Stimulated activated CD4-positive, alpha-beta T cell treated with anti-CD3 and anti-CD28 coated beads, Interleukin-1b, Interleukin-23, amount 100 ng/mL, for 48 hours (primary cell): ENCODE measurements at places on chromosomes 13 and 19.
A peak's percentile ranks its signal among the peaks of the same experiment; 100 is the strongest.

- DNase-seq: no peak
Measured at GRCh38 chr13:87128491-87128890, 542.7 kb upstream of the SLITRK5 start.

- no peak for DNase-seq
Measured at GRCh38 chr19:16359074-16359473, 34.4 kb downstream of the KLF2 start.

DNA sequence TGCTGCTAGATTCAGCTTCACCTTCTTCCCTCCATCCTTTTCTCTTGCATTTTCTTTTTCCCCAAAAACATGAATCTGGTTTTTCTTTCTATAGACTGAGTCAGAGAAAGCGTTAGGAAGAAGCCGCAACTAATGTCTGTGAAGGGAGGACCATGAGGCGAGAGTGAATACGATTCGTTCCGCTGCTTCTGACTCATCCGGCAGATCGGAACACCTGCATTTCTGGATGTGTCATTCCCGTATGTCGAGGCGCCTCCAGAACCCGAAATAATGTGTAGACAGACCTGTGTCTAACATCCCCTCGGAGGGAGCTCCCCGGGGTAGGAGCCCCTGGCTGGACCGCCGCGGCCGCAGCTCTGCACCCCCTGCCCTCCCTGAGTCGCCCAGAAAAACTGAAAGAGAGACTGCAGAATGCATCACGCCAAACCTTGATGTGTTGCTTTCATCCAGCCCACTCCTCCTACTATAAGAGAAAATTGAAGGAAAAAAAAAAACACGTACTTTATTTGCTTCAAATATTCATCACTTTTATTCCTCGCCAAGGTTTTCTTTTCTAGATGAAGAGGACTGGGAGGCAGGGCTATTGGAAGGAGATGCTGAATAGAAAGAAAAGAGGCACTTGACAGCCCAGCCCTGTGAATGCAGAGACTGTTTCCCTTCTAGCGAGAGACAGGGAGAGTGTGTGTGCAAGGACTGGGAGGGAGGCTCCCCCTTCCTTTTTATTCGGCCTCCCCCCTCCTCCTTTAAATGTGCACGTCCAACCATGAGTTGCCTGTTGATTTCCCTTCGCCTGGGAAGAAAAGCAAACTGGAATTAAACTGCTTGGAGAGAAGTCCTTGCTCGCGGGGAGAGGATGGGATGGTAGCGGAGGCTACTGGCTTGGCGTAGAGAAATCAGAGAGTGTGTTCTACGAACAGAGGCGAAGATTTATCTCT, 616 bp upstream of the PCDH17 start:
- no peak for DNase-seq

- DNase-seq: no peak
Measured at GRCh38 chr13:79792716-79793115, 311.8 kb downstream of the NDFIP2 start.

GRCh38 chr13:94058821-94059360, 420.6 kb downstream of the DCT start:
- DNase-seq: no peak

GRCh38 chr13:84044805-84045204, 162.5 kb upstream of the SLITRK1 start:
- no peak for DNase-seq

DNA sequence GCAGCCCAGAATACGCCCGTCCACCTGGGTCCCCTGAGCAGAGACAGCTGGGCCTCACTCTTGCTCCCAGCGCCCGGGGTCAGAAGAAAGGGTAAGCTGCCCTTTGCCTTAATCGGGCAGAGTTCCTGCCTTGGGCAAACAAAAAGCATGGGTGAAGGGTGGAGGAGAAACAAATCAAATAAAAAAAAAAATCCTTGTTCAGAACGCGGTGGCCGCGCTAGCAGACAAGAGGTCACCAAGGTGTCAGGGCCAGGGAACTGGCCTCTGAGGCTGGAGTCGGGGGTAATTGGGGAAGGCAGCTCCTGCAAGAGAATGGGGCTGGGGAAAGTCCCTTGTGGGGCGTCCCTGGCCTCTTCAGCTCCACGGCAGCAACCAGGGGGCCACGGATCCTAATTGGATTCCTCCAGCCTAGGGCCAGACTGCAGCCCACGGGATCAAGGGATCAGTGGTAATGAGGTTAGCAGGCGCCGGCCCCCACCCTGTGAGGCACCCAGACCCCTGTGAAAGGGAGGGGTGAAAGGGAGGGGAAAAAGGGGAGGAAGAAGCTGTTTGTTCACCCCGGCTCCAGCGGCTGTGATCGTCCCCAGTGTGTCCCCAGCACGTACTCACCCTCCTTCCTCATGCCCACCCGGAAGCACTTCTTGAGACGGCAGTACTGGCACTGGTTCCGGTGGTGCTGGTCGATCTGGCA, 5.5 kb downstream of the NR2F6 start:
- DNase-seq: no peak

DNA sequence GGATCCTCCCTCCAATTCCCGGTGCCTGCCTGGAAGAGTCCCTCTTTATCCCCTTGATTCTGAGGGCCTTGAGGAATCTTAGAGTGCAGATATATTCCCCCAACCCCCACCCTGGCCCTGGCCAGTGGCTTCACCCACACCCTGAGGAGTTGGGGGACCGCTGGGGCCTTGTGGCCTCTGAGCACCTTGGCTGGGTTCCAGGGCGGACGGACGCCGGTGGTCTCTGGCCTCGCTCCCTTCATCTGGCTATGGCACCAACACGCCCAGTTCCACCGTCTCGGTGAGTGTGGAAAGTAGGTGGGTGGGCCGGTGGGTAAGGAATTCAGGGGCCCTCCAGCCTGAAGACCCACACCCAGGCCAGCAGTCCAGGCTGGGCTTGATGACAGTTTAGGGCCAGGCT, 5.0 kb downstream of the MAST1 start:
- DNase-seq: no peak

GRCh38 chr13:75803164-75803611, 167.1 kb downstream of the LMO7 start:
- DNase-seq: no peak

- DNase-seq: no peak
Measured at GRCh38 chr13:109412283-109412901, 374.0 kb downstream of the IRS2 start.

DNA sequence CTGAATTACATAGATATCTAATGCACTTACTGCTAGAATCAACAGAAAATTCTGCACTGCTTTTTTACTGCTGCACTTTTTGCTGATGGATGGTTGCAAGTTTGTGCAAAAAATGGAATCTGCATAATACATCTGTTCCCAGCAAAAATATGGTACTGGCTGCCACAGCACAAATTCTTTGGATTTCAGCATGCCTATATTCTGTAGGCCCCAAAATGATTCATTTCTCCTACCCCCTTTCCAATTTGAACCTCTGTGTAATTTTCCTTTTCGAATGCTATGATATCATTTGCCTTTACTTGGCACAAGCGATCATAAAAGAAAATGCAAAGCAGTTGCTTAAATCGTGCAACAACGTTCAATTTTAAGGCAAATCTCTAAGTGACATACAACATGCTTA, 524.2 kb upstream of the NBEA start:
- DNase-seq: no peak

DNA sequence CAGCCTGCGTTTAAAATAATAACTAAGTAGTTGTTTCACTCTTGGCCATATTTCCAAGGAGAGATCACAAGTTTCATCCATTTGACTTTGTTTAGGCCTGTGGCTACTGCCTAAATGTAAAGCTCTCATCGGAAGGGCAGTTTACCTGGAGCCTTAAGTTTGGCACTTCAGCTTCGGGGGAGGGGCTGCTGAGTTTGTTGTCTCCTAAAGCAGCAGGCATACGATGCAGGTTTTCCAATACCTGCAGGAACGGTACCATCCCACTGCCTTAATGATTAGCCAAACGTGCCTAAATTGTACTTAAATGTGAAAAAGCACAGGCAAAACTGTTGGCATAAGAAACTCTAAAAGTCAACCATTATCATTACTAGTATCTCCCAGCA, 63.1 kb downstream of the CRYL1 start:
- no peak for DNase-seq

- DNase-seq: no peak
Measured at GRCh38 chr19:45090034-45090433, 2.9 kb upstream of the PPP1R37 start.

GRCh38 chr19:19575411-19575810, 37.3 kb downstream of the CILP2 start:
- no peak for DNase-seq

DNA sequence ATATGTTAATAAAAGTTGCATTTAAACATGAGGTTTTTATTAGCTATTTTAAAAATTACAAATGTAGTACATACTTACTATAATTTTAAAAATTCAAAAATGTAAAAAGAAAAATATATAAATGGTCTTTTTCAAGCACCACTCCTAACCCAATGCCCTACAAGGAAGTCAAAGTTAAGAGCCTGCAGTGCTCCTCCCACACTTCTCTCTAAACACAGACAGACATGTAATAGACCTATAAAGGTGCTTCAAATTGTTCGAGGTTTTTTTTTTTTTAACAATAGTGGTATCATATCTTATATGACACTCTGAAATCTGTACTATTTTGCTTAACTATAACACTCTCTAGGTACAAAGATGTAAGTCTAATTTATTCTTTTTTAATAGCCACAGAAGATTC, 25.4 kb downstream of the VWA8 start:
- DNase-seq: no peak

- no peak for DNase-seq
Measured at GRCh38 chr13:38657191-38657590, 29.7 kb upstream of the FREM2 start.

DNA sequence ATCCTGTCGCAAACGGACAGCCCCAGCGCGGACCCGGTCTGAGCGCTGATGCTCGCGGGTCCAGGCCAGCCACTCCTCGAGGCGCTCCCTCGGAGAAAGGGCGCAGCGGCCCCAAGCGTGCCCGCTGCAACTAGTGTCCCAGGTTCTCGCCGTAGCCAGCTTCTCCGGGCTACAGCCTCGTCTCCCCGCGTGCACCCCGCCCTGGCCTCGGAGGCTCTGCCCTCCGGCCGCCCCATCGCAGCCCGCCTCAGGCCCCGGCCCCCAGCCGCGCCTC, 487 bp downstream of the FLT1 start:
- no peak for DNase-seq

DNA sequence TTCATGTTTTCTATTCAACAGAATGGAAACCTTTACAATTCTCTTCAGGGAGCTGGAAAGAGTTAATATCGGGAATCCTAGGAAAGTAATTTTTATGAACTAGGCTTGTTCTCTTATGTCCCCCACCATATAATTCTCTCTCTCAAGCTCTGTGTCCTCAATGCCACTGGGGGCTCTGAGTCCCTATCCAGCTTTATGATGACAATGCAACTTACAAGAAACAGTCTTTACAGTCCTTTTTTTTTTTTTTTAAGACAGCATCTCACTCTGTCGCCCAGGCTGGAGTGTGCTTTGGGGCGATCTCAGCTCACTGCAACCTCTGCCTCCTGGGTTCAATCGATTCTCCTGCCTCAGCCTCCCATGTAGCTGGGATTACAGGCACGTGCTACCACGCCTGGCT, 31.2 kb upstream of the TM9SF2 start:
- no peak for DNase-seq

DNA sequence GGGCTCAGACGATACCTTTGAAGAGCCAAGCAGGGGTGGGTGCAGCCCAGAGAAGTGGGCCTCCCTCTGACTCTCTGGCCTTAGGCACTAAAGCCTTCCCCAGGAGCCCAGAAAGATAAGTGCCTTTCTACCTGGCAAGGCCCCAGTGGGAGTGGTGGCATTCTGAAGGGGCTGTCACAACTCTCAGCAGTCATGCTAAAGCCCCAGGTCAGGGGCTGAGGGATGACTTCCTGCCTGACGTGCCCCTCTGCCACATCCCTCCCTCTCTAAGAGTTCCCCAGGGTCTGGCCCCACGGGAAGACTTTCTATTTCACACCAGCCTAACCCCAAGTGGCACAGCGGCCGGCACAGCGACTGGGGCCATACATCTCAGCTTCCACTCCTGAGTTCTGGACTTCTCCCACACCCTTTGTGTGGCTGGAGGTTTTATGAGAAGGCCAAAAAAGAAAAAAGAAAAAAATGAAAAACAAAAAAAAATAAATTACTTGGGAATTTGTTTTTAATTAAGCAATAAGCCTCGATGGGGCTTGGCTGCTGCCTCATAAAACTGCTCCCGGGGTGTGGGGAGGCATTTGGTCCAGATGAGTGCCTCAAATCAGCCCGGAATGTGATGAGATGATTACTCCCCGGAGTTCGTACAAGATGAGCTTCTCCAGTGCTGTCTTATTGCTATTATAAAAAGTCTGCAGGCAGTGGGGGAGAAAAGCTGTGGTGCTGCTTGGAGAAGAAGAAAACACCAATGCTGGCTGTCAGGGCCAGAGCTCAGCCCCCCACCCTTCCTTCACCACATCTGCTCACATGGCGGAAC, 28.5 kb upstream of the PLEKHF1 start:
- no peak for DNase-seq

DNA sequence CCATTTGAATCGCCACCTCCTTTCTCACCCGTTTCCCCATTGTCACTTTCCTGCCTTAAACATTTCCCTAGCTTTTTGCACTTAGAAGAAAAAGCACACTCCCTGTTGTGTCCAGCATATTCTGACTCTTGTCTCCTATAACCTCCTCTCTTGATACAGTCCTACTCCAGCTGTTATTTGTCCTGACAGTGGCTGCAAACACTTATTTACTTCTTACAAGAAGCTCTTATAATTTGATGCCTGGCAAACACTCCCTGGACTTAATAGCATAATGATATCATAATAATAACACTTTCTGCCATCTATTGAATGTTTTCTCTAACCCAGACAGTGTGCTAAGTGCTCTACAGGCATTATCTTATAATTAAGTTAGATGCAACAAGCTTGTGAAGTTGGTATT, 76.6 kb downstream of the DGKH start:
- no peak for DNase-seq

GRCh38 chr13:39982745-39983144, 327.3 kb downstream of the COG6 start:
- no peak for DNase-seq

GRCh38 chr13:99941086-99941485, 30.5 kb downstream of the ZIC5 start:
- no peak for DNase-seq

GRCh38 chr19:49592486-49593232, 1.7 kb downstream of the PRR12 start:
- peak; percentile 22 for DNase-seq

- DNase-seq: no peak
Measured at GRCh38 chr19:1093811-1094553, 1.2 kb downstream of the POLR2E start.

DNA sequence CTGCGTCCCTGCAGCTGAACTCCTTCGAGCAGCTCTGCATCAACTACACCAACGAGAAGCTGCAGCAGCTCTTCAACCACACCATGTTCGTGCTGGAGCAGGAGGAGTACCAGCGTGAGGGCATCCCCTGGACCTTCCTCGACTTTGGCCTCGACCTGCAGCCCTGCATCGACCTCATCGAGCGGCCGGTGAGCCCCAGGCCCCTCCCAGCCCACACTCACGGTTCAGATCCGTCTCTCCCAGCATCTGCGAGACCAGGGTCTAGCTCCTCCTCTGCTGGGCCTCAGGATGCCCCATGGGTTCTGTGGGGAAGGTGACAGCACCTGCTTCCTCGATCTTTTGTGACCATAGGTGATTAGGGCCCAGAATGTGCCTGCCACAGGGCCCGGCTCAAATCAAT, 46.2 kb downstream of the MYH14 start:
- DNase-seq: no peak
